ENCODE measurements at places on chromosomes 7 and 10.

GRCh38 chr10:127133672-127134500 is 62.5 kb downstream of the INSYN2A start:
- H3K27ac ChIP-seq: no peak overlapping the region
- no peaks in the 10 kb centered on the region for H3K27me3 ChIP-seq
- no peaks in the 10 kb centered on the region for H3K4me1 ChIP-seq
- no peak overlapping the region for H3K4me3 ChIP-seq
- no peak for DNase-seq

DNA sequence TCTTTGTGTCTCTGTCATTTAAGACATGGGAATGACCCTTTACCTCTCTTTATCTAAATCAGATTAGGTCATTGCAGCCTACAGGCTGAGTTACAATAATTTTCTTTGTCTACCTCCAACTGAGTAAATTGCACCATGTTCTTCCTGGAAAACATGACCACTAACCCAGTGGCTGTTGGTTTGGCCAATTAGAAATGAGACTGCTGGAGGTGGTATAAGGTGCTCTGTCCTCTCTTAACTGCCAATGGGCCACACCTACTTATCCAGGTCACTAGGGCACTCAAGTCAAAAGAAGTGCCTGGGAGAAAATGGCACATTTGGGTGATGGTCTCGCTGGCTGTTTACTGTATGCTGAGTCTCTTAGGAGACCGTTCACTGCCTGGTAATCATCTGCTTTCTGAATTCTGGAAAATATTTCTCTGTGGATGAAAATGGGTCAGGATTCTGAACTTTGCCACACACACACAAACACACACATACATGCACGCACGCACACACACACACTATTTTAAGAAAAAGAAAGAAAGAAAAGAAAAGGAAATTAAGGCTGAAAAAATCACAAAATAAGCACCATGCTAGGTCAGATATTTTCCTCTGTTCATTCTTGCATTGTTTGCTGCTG is 16.4 kb downstream of the STAMBPL1 start:
- H3K4me1 ChIP-seq: peaks cover 53% of the 10 kb centered on the region
- peaks cover 3% of the 10 kb centered on the region for H3K36me3 ChIP-seq
- peak overlapping the region; percentile 55 for H3K27ac ChIP-seq
- H3K27me3 ChIP-seq: no peaks in the 10 kb centered on the region

DNA sequence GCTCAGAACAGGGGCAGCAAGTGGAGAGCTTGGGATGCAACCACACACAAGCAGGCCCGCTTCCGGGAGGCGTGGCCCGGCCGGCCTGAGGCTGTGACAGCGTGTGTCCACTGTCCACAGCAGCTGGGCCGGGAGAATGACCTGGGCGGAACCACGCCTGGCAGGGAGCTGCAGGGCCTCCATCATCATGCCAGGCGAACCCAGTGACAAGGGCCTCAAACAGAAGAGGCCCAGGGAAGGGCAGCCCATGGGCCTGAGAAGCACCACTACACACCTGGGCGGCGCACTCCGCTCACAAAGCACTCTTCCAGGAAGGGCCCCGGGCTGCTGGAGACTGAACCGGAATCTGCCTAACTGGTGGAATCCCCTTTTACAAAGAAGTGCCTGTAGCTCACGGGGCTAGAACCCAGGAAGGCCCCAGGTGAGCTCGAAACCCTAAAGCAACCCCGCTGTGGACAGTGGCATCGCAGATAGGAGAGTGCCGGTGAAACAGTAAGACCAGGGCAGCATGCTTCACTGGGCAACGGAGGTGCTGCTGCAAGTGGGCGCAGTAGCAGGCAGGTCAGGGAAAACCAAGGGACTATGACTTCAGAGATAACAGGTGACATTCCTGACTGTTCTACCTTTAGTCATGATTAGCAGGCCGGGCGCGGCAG is 66.0 kb downstream of the MAD1L1 start:
- H3K4me1 ChIP-seq: no peaks in the 10 kb centered on the region
- peaks cover 5% of the 10 kb centered on the region for H3K36me3 ChIP-seq
- no peak overlapping the region for H3K27ac ChIP-seq
- no peak overlapping the region for H3K4me3 ChIP-seq

GRCh38 chr7:143391462-143392404 is 10.6 kb downstream of the ZYX start:
- no peak overlapping the region for H3K4me3 ChIP-seq
- H3K36me3 ChIP-seq: peaks cover 27% of the 10 kb centered on the region
- no peak for DNase-seq
- peaks cover 17% of the 10 kb centered on the region for H3K4me1 ChIP-seq
- no peaks in the 10 kb centered on the region for H3K27me3 ChIP-seq

Measured in effector memory CD8-positive, alpha-beta T cell (primary cell).